ENCODE measurements at places on chromosomes 12 and 14.

DNA sequence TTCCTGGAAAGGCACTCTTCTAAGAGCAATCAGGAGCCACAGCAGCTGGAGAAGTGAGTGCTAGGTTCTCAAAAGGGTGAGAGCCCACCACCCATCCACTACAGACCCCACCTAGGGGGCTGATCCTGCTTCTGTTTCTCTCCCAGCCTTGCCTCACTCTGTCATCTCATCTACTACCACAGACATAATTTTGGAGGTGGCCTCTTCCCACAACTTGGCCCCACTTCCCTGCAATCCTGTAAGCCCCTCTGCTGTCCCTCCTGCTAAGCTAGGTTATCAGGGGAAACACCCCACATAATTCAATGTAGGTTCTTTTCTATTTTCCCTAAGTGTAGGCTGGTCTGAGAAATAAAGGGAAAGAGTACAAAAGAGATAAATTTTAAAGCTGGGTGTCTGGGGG, 16.5 kb downstream of the KRT76 start:
- no peak for DNase-seq

DNA sequence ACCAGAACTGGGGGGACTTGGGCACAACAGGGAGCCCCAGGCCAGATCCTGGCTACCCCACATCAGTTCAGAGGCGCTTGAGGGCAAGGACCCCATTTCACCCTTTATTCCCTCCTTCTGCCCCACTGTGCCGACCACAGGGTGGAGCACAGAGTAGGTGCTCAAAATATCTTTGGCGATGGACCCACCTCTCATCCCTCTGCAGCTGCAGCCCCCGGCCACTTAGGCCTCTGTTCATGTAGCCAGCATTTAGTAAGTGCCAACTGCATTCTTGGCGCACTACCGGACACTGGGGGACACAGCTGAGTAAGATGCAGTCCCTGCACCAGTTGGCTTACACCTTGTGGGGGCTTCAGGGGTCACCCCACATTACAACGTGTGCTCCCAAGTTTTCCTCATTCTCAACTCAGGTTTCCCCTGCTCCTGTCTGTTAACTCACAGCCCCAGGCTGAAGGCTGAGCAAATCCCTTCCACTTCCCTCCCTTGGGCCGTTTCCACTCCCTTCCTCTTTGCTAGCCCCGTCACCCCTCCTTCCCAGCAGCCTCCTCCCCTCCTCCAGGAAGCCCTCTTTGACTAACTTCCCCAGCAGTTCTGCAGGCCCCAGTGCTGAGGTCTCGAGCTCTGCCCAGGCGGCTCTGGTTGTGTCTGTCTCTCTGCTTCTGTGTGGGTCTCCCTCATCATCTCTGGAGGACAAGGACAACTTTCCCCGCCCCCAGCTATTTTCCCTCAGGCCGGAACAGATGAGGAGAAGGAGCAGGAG, 26.5 kb downstream of the KRT80 start:
- DNase-seq: no peak

- DNase-seq: no peak
These were observed 862 bp upstream of the HOTAIR start for GRCh38 chr12:53975479-53976152.

GRCh38 chr12:104596898-104597843, 140.4 kb downstream of the CHST11 start:
- no peak for DNase-seq

DNA sequence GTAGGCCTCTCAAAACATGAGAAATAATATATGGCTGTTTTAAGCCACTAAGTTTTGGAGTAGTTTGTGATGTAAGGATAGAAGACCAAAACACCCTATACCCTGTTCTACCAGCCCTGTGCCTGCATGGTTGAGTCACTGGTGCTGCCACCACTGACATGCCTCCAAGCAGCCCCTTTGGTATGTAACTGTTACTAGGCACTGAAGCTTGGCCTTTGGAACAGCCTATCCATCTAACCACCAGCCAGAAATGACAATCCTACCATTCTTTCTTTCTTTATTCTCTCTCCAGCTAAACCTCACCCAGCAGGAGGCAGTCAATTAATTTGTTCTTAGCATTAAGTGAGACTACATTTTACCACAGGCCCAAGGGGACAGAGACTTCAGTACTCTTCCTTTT, 240.3 kb downstream of the MSRB3 start:
- no peak for DNase-seq

- DNase-seq: no peak
These were observed 19.7 kb upstream of the PLEKHD1 start for GRCh38 chr14:69464829-69465228.

DNA sequence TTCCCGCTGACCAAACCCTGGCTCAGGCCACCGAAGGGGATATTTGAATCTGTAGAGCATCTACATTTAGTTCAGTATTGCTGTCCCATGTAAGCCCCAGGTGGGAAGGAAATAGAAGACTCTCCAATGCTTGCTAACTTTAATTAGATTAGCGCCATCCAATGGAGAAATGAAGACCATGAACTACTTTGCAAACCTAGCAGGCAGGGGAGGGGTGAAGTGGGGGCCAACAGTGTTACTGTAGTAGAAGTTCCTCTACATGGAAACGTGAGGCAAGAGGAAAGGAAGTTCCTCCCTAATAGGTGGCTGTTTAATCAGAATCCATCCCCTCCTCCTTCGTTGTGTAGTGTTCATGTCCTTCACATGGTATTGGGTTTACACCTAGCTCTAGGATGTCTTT, 9.3 kb upstream of the DENND5B start:
- no peak for DNase-seq

GRCh38 chr12:2633825-2634200, 161.0 kb upstream of the FKBP4 start:
- DNase-seq: no peak

- no peak for DNase-seq
These were observed 20.7 kb upstream of the ANAPC7 start for GRCh38 chr12:110424237-110424636.

- DNase-seq: no peak
These were observed 17.8 kb downstream of the EEA1 start for GRCh38 chr12:92911339-92911738.

- no peak for DNase-seq
These were observed 18.9 kb downstream of the TMEM106C start for GRCh38 chr12:47982311-47982710.

GRCh38 chr12:47805417-47805816, 14.3 kb downstream of the HDAC7 start:
- no peak for DNase-seq

- DNase-seq: no peak
These were observed 52.9 kb downstream of the GXYLT1 start for GRCh38 chr12:42091769-42092168.

- no peak for DNase-seq
These were observed 60.5 kb upstream of the USP44 start for GRCh38 chr12:95611676-95612309.

GRCh38 chr14:94026889-94027469, 839 bp downstream of the OTUB2 start:
- no peak for DNase-seq

- DNase-seq: no peak
These were observed 28.2 kb upstream of the CPSF6 start for GRCh38 chr12:69211160-69211559.

- no peak for DNase-seq
These were observed 9.8 kb downstream of the APPL2 start for GRCh38 chr12:105226219-105226618.

GRCh38 chr12:64840119-64840518, 15.7 kb downstream of the TBC1D30 start:
- DNase-seq: no peak

Data from stimulated activated CD8-positive, alpha-beta memory T cell treated with anti-CD3 and anti-CD28 coated beads, Interleukin-4, amount 100 ng/mL, for 4 hours (primary cell).